MG63 (cell line): ENCODE measurements at places on chromosomes 5 and 9.

DNA sequence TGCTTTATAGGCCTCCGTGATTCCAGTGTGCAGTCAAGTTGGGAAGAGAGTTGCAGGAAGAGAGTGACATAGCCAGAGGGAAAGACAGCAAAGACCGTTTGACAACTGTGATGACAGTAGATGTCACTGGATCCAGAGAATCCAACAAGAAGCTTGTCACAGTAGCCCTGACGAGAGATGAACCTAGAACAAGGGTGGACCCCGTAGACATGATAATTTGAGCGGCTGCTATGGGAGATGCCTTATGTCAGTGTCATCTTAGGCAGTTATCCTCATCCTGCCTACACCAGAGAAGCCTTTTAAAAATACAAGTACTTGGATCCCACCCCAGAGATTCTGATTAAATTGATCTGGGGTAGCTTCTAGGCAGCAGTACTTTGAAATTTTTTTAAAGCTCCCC is 125.4 kb downstream of the AOPEP start:
- DNase-seq = no peak

DNA sequence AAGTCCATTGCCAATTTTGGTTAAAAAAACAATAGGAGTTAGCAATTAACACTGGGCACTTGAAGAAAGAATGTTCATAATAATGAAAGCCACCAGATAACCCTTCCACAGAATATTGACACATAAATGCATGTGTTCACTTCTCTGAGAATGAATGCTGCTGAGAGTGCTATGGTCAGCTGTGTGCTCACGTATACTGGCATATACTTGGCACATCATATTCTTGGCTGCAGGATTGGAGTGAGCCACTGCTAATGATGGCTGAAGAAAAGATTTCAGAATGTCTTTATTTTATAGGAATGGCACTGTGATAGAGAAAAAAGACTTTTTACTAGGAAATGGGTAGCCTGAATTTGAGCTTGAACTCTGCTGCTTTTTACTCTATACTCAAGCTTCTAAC is 46.0 kb upstream of the SMARCA2 start:
- DNase-seq = no peak

- DNase-seq = no peak
These were observed 42.8 kb upstream of the NKD2 start for GRCh38 chr5:965604-966344.

DNA sequence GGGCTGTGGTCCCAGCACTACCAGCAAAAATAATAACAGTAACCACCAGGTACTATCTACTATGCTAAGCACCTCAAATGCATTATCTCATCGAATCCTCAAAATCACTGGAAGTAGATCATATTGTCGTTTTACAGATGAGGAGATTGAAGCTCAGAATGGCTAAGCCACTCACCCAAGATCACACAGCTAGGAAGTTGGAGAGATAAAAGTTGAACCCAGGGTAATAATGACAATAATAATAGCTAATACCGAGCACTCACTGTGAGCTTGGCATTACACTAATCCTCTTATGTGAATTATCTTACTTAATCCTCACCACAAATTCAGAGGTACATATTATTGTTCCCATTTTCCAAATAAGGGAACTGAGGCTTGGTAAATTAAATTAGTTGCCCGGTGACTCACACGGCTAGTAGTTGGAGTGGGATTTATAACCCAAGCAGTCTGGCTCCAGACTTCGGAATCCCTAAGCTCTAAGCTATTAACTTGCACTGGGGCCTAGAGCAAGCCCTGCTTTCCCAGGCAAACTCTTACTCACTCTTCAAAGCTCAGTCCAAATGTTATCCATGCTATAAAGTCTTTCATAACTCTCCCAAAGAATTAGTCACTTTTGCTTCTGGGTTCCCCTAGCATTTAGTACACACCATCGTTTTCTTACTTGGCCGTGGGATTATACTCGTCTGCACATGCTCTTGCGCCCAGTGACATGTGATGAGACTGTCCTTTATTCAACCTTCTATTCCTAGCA is 3.8 kb downstream of the ARSI start:
- peak; percentile 95 for DNase-seq

DNA sequence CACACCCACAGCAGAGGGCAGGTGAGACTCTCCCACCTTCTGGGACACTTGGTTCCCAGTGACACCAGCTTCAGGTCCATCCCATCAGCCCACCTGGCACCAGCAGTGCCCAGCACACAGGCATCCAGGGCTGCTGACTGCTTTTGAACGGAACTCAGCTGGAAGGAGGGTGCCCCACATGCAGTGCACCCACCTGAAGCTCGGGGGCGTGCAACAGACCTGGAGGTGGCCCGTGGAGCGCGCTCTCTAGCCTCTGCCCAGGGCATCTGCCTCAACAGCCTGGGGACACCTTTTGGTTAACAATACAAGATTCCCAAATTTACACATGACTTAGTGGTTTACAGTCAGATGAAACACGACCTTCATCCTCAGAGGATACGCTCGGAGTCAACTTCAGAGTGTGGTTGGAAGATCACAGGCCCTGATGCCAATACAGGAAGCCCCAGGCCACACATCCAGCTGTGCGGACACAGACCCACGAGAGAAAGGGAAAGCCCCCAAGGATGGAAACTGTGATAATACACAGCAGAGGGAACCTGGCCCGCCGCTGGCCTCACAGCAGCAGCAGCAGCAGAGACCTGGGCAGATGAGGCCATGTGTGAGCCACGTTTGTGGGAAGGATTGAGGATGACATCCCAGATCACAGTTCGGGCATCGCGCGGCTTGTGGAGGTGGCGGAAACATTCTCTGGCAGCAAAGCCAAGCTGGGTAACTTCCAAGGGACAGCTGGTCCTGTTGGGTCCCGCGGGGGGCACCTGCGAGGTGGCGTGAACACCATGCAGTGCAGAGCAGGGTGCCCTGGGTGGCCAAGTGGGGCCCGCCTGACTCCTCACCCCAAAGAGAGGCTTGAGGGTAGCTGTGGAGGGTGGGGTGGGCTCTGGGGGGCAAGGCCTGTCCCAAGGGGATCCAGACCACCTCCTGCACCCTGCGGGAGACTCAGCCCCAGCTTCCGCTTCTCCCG is 64.0 kb downstream of the SECISBP2 start:
- no peak for DNase-seq

DNA sequence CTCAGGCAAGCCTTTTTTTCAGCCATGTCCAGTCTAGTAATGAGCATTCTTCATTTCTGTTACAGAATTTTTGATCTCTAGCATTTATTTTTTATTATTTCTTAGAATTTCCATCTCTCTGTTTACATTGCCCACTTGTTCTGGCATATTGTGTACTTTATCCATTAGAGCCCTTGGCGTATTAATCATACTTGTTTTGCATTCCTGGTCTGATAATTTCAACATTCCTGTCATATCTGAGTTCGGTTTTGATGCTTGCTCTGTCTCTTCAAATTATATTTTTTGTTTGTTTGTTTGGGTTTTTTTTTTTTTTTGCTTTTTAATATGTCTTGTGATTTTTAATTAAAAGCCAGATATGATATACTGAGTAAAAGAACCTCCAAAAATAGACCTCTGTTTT is 23.0 kb upstream of the JAK2 start:
- DNase-seq = no peak

GRCh38 chr9:82593501-82593900 is 469.4 kb downstream of the RASEF start:
- peak; percentile 66 for DNase-seq

DNA sequence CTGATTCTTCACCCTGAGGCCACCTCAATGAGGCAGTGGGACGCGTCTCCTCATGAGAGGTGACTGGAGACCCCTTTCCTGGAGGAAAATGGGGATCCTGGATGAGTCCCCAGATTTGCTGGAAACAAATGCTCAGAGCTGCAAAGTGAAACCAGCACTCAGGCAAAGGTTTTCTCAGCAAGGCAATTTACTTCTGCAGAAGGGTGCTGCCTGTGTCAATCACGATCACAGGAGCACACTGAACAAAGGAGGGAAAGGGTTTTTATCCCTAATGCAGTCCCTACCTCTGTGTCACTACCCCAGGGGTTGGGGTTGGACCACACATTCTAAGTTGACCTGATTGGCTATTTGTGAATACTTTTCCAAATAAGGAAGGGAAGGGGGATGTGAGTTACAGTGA is 69.9 kb upstream of the CDK20 start:
- DNase-seq = no peak

DNA sequence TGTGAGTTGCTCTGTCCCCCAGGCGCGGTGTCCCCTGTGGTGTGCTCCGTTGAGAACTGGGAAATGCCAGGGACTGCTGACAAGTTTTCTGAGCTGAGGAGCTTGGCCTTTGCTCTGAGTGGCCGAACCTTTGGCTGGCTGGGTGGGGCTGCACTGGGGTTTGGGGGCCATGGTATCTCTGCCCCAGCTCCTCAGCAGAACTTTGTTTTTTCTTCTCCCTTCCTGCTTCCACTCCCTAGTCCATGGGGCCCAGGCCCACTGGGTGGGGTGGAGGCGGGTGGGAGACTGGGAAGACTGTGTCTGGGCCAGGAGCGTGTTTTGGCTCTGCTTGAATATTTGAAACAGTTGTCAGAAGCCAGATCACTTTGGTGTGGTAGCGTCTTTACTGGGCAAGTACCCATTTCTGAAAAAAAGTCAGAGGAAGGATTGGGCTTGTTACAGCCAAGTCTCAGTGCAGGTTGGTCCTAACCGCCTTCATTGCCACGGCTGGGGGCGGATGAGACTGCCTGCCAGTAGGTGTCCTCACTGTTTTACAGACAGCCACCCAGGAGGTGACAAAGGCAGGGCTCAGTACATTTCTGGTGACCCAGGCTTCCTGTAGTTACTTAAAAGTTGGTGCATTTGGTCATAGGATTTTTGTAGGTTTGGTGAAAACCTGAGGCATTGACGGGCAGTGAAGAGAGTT is 92.7 kb downstream of the DAB2IP start:
- DNase-seq = no peak

GRCh38 chr9:79193501-79194223 is 378.1 kb upstream of the TLE4 start:
- DNase-seq = no peak

DNA sequence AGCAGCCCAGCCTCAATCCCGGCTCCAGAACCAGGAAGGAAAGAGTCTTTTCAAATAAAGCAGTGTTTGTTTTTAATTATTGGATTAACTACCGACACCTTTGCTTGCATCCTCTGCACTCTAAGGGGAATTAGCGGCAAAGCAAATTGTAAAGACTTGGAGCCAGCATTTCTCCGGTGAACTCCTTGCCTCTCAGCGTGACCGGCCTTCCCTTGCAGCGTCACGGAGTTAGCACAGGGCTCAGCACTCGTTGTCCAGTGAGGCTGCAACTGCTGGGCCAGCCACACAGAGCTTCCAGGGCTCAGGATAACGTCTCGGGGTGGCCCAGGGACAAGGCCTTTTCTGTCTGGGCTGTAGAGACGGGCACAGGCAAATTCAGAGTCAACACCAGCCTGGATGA is 180.6 kb downstream of the OLFM1 start:
- no peak for DNase-seq

GRCh38 chr5:91329283-91329682 is 53.8 kb downstream of the ARRDC3 start:
- DNase-seq = no peak

GRCh38 chr9:7613931-7614330 is 185.6 kb downstream of the DMAC1 start:
- no peak for DNase-seq

- DNase-seq = peak; percentile 94
These were observed 1.6 kb downstream of the FABP6 start for GRCh38 chr5:160230686-160231527.

- no peak for DNase-seq
These were observed 761 bp downstream of the CCT5 start for GRCh38 chr5:10250806-10251276.

- DNase-seq = no peak
These were observed 202.9 kb downstream of the SGCD start for GRCh38 chr5:156529892-156530291.

DNA sequence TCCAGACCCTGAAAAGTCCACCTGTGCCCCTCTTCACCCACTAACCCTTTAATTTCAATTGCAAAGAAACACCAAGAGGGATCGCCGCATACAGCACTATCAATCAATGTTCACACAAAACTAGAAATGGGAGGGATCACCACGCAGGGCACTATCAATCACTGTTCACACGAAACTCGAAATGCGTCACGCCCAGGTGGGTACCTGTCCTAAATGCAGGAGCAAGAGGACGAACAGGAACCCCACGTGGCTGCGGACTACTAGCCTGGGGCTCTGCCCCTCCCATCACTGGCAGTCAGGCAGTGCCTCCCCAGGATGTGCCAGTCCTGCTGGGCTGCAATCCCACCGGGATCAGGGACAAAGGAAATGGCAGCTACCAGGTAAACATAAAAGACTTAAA is 28.2 kb downstream of the RASGEF1C start:
- no peak for DNase-seq

GRCh38 chr5:68456756-68457217 is 241.2 kb downstream of the PIK3R1 start:
- peak; percentile 71 for DNase-seq

DNA sequence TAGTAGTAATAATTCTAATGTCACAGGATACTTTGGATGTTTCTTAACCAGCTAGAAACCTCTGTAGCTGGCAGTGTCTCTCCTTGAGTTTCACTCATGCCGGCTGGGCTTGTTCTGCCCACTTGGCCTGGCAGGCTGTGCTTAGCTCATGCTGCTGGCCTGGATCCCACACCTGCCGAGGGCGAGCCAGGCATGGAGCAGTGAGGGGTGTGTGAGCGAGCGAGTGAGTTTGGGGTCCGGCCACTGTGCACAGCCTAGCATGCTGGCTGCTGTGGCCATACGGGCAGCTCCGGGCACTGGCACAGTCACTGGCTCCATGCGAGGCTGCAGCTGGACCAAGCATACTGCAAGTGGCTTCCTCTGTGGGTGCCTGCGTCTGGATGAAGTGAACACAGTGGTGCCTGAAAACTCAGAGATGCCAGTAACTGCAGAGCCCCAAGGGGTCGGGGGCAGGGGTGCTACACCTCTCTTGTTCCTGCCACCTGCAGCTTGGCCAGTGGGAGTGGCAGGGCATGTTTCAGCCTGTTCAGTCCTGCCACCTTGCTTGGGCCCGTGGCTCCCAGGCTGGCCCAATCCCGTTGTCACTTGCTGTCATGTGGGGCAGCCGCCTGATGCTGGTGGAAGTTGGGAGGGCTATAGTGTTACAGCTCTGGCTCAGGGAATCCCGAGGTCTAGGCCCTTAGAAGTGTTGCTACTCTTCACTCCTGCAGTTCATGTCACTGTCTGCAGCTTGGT is 9.9 kb downstream of the FSD1L start:
- DNase-seq = no peak

- DNase-seq = no peak
These were observed 45.9 kb upstream of the CEMIP2 start for GRCh38 chr9:71814226-71814625.
